Fibroblast of skin of back (primary cell): ENCODE measurements at places on chromosomes 5 and 9.

- DNase-seq: no peak
These were observed 24.4 kb upstream of the COL5A1 start for GRCh38 chr9:134617246-134617645.

GRCh38 chr5:175253597-175253996 lies 190.4 kb downstream of the DRD1 start:
- peak; percentile 56 for DNase-seq

GRCh38 chr5:142501890-142502289 lies 177.1 kb upstream of the SPRY4 start:
- no peak for DNase-seq

DNA sequence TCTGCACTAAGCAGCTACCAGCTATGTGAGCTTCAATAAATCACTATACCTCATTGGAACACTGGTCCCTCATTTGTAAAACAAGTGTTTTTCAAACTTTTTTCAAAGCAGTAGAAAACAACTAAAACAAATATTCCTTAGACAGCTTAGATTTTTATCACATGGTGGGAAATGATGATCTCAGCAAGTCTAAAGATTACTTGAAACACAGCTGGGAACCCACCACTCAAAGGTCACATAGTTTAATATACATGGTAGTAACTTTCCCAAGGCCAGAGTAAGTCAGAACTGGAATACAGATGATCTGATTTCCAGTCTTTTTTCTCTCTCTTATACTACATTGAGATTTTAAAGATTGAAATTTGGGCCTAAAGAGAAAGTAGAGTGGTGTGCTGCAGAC lies 850 bp upstream of the C6 start:
- DNase-seq: no peak

GRCh38 chr5:173878224-173878967 lies 9.8 kb upstream of the CPEB4 start:
- DNase-seq: no peak

GRCh38 chr5:124185716-124186115 lies 560.7 kb downstream of the ZNF608 start:
- DNase-seq: no peak

- DNase-seq: no peak
These were observed 59.5 kb downstream of the SMIM23 start for GRCh38 chr5:171845040-171845630.

- no peak for DNase-seq
These were observed 134.0 kb downstream of the KCTD16 start for GRCh38 chr5:144304688-144305087.

GRCh38 chr9:121222524-121223171 lies 21.0 kb upstream of the RAB14 start:
- DNase-seq: peak; percentile 62

- no peak for DNase-seq
These were observed 66.0 kb downstream of the KLF4 start for GRCh38 chr9:107423540-107423939.

- peak; percentile 50 for DNase-seq
These were observed 68.7 kb upstream of the WDR41 start for GRCh38 chr5:77560677-77561263.

DNA sequence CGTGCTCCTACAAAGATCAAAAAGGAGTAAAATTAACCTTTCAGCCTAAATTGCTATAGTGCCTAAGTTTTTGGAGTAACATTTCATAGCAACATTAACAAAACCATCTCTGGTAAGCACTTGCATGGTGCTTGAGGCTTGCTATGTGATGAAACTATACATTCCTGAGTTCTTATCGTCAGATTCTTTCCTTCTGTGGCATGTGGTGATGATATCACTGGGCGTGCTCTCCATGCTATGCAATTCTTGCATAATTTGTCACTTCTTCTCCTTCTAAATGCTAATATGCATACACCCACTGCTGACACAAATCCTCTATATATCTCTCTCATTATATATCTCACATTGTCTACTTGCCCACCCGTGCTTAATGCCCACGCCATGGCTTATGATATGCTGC lies 2019.9 kb downstream of the MAT2B start:
- DNase-seq: peak; percentile 79

GRCh38 chr5:55081541-55081940 lies 20.9 kb upstream of the GZMA start:
- DNase-seq: no peak

DNA sequence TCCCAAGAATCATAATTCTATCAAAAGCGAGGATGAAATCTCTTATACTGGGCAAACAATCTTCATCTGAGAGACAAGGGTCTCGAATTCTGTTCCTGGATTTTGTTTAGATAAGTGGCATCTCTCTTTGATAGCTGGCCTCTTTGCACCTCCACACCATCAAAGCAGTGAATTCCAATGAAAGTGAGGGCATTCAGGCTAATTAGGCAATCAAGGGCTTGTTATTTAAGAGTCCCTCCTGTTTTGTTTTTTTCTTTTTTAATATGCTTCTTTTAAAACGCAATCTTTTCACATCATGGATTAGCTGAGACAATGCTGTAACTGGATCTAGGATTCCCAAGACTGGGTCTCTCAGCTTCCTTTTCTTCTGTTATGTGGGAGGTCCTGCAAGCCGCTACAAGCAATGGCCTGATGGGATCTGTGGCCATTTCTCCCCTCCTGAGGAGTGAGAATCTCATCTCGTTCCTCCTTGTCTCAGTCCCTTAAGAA lies 67.9 kb downstream of the TNC start:
- DNase-seq: no peak

DNA sequence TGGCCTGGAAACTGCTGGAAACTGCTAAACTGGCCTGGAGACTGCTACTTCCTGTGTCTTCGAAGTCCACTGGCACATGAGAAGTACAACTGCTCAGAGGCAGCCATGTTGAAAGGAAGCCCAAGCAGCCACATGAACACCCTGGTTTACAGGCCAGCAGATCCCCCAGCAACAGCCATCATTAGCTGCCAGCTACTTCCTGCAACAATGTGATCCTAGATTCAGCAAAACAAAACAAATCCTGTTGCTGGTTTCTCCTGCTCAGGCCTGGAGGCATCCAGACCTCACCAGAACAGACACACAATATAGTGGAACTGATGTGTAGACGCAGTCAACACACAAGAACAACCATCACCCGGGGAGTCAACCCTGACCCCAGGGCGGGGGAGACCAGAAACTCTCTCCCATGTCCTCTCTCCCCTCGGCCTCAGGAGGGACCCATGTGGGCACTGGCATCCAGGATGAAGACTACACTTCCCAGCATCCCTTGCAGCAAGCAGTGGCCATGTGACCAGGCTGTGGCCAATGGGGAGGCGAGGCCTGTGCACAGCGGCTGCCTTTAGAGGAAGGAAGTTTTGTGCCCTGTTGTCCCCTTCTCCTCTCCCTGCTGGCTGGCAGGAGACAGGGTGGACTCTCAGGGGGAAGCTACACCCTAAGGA lies 9.2 kb upstream of the LCN15 start:
- peak; percentile 25 for DNase-seq

GRCh38 chr9:83006378-83006777 lies 56.6 kb downstream of the RASEF start:
- DNase-seq: no peak

- DNase-seq: no peak
These were observed 291.2 kb downstream of the BRINP1 start for GRCh38 chr9:119078015-119078414.

GRCh38 chr5:92909602-92909962 lies 671.4 kb downstream of the NR2F1-AS1 start:
- peak; percentile 27 for DNase-seq

DNA sequence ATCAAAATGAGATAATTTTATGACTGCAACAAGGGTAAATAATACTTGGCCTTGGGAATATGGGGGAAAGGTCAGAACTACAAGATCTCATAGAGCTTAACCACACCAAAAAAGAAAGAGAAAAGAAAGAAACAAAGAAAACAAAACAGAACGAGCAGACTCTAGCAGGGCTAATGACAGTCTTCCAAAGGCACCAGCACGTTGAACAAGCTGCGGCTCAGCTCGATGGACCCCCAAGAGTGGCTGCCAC lies 689 bp downstream of the AK3 start:
- peak; percentile 30 for DNase-seq

GRCh38 chr5:27313549-27313948 lies 275.2 kb upstream of the CDH9 start:
- DNase-seq: no peak

DNA sequence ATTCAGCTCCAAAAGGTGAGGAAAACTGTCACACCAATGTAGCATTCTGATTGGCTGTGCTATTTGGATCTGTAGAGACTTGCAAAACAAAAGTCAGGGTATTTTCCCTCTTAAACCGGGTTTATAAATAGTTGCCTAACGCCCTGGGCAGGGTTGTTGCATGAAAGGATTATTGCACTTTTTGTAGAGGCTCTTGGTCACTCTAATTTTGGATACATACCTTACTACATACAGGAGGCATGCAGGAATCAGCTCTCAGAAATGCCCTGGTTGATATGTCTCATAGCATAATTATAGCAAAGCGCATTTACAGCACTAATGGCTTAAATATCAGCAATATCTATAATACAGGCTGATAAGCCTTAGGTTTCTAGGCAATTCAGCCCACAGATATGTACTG lies 200.0 kb upstream of the GDNF start:
- no peak for DNase-seq

DNA sequence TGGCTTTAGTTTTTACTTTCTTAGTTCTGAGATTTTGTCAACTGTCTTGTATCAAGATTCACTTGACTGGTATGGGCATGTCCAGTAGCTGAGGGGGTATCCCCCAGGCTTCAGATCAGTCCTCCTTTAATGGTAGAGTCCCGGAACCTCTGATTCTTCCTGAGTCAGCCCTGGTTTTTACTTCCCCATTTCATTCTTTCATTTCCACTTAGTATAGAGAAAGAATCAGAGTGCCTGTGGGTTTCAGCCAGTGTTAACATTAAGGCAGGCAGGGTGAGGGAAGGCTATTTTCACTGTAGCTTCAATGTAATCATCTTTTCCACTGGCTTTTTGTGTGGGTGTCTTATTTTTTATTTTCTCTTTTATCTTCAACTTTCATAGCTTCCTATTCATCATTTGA lies 8.3 kb upstream of the COMMD10 start:
- no peak for DNase-seq

DNA sequence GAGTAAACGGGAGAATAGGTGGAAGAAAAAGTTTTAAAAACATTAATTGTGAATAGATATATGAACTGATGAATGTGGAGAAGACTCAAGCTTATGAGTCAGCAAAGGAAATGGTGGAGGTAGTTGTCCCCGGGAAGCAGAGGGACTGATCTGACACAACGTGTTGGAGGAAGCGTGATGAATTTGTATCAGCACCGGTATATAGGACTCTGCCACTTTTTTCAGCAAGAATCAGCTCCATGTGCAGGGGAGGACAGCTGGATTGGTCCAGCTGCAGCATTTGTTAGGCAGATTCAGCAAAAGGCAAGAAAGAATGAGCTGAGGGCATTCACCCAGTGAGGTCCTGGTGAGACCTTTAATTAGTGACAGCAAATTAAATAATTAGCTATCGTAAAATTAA lies 276.0 kb downstream of the TENT4A start:
- DNase-seq: no peak

DNA sequence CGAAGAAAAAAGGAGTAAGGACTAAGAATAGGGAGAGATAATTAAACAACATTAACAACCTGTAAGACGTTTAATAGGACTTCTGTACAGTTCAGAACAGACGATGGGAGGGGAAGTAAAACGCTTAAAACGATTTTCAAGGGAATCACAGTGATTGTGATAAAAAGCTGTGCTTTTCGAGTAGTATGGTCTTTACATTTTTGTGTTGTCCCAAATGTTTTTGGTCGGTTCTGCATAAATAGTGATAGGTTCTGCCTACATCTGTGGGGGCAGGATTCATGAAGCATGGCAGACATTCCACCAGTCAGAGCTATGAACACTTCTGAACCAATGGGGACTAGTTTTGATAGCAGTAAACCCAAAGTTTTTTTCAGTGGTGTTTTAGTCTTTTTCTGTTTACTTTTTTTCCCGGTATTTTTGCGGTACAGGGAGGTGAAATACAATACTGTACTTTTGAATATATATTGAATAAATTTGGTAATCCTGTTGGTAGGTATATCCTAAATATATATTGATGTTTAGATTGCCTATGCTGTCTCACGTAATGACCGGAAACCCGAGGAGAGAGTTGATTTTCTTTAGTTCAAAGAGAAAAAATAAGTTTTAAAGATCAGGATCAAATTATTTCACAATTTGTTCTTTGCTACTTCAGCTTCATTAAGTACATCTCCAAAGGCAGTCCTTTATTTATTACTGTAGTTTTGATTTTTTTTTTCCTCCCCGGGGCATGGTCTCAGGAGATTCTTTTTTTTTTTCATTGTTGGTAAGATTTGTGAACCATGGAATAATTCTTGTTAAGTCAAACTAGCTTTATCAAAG lies 1.3 kb downstream of the ERBIN start:
- DNase-seq: peak; percentile 70

DNA sequence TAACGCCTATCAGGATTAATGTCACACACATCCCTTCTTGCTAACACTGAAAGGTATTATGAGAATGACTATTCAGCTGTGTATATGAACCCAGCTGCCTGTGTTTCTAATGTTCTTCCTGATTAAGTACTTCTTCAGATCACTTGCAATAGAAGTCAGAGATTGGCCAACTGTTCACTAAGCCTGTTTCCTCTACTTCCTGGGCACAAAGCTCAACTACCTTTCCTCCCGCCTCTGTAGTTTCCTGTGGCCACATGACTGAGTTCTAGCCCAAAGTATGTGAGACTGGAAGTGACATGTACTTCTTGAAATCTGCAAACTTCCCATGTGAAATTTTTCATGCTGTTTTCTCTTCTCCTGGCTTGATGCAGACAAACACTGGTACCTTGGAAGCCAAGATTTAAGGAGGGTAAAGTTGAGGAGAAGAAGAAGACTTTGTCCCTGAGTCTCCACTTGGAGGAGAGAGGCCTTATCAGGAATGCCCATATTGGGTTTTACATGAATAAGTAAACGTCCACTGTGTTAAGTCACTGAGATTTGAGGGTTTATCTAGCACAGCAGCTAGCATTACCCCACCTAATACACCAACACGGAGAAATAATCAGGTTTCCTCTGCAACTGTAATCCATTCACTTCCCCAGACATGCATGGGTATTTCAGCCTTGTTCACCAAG lies 58.6 kb downstream of the SLIT3 start:
- no peak for DNase-seq

DNA sequence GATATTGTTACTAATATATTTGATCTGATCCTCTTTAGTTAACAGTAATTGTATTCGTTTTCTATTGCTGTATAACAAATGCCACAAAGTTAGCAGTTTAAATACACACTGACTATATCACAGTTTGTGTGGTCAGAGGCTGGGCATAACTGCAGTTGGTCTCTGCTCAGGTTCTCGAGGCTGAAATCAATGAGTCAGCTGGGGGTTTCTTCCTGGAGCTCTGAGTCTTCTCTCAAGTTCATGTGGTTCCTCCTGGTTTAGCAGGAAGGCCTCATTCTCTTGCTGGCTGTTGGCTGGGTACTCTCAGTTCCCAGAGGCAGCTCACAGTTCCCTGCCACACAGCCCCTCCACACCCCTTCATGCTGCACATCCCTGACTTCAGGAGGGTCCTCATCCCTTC lies 20.7 kb downstream of the COL23A1 start:
- DNase-seq: peak; percentile 24
